ENCODE measurements at places on chromosomes 2 and 18. TPM values are rescaled to one million over a fixed set of nuclear protein-coding genes. Genes with fewer than 3 reads are reported as not detected.

Gene ST8SIA3
- 0.09 TPM for total RNA-seq

Gene TUBA4B
- total RNA-seq: 0.05 TPM

Gene SLC9A4
- total RNA-seq: 0.05 TPM

Gene RNF125
- 5.1 TPM for total RNA-seq

Gene CD207
- 0.99 TPM for total RNA-seq

Gene WDR35
- 8.4 TPM for total RNA-seq

Gene TRMT61B
- 11.3 TPM for total RNA-seq

- no peak for DNase-seq
Observed at GRCh38 chr2:219025637-219026585, 15.4 kb downstream of the CFAP65 start.

- DNase-seq: no peak
Observed at GRCh38 chr2:84084856-84085255, 374.2 kb downstream of the SUCLG1 start.

GRCh38 chr18:24011123-24011917 is 3.2 kb upstream of the TTC39C start:
- no peak for DNase-seq

DNA sequence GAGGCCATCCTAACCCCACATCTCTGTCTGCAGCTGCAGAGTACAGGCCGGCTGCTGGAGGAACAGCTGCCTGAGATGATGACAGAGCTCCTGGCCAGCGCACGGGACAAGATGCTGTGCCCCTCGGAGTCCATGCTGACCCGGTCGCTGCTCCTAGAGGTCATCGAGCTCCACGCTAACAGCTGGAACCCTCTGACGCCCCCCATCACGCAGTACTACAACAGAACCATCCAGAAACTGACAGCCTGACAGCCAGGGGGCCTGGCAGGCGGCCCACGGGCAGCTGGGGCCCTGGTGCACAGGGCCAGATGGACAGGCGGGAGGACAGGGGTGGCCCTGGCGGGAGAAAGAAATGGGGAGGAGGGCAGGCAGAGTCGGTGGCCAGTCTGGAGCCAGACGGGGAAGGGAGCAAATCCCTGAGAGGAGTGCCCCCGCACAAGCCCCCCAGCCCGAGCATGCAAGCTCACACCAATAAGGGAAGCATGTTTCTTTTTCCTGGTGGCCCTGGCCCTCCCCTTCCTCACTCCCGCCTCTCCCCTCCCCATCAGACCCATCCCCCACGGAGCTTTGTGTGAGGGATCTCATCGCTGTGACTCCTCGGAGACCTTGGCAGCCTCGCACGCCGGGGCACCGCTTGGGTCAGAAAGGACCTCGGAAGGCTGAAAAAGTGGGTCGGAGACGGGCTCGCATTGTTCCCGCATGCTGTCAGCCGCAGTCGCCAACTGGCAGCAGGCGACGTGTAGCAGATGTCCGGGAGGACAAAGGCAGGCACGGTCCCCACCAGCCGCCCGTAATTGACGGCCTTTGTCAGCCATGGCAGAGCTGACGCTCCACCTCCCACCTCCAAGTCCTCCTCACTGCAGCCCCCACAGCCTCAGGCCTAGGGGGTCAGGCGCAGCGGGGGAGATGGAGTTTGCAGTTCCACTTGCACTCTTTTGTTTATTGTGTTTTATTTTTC is 91.2 kb downstream of the SMAD7 start:
- DNase-seq: no peak

DNA sequence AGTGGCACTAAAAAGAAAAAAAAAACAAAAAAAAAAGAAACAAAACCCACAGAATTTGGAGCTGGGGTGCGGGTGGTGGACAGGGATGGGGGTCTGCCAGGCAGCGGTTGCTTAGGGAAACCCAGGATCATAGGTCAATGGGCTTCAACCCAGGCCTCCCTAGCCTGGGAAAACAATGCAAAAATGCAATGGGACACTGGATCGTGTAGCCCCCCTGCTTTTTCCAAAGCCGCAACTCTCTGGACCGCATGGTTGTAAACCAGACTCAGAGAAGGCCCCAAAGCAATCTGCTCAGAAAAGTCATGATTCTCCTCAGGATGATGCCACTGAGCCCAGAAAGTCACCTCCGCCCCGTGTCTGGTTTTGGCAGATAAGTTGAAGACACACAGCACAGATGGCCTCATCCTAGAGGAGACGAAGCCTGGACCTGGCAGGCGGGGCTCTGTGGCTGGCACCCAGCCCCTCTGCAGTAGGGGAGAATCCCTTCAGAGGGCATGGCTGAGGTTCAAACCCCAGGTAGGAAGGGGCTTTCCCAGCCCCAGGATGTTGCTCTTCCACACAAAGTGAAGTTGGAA is 5.1 kb downstream of the DLX2 start:
- DNase-seq: no peak

GRCh38 chr2:235500761-235501672 is 7.2 kb downstream of the AGAP1 start:
- no peak for DNase-seq

- no peak for DNase-seq
Observed at GRCh38 chr2:10174173-10174572, 51.6 kb downstream of the RRM2 start.

DNA sequence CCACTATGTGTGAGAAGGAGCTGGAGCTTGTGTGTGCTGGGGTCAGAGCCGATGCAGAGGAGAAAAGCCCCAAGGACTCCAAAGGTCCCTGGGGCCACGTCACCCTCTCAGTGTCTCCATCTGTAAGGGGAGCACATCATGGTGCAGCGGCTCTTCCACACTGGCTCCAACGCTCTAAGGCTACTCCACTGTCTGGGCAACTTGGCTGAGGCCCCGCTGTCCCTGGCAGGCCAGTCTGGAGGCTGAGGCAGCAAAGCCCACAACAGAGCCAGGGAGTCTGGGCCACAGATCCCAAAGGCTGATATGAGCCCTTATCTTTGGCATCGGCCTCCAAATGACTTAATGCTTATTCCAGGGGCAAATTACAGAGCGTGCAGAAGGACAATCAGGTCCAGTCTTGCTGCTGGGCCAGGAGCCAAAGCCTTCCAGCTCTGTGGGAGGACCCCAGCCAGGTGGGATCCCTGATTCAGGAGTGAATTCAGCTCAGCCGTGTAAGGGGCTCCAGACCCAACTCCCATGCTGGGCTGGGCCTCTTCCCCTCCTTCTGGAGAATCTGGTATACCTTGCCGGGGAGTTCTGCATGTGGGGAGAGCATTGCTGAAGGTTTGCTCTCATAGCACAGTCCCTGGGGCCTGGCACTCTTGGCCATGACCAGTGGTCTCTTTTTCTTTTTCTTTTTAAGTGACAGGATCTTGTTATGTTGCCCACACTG is 1.8 kb upstream of the DUSP2 start:
- no peak for DNase-seq

DNA sequence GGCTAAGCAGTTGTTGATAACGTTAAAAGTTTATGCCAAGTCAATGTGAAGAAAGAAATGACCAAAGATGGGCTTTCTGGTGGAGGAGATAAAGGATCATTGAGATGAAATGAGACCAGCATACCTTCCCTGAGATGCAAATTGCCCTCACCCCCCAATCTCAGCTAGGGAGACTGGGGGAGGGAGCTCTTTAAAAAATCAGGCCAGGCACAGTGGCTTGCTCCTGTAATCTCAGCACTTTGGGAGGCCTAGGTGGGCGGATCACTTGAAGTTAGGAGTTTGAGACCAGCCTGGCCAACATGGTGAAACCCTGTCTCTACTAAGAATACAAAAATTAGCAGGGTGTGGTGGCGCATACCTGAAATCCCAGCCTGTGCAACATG is 30.9 kb upstream of the KCMF1 start:
- no peak for DNase-seq

DNA sequence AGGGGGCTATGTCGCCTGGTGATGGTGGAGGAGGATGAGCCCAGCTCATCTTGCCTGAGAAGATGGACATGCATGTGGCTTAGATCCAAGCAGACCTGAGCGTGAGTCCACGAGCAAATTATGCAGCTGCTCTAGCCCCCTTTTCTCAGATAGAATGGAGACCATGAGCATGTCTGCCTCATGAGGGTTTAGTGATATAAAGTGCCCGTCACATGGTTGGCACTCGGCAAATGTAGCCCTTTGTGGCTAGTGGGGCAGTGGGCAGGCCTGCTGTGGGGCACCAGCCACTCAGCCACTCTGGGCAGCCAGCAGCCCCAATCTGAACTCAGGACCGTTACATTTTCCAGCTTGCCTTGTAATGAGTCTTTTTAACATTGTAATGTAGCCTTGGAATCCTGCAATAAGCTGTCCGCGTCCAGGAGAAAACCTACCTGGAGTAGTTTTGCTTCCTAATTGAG is 92.1 kb upstream of the HS6ST1 start:
- no peak for DNase-seq

DNA sequence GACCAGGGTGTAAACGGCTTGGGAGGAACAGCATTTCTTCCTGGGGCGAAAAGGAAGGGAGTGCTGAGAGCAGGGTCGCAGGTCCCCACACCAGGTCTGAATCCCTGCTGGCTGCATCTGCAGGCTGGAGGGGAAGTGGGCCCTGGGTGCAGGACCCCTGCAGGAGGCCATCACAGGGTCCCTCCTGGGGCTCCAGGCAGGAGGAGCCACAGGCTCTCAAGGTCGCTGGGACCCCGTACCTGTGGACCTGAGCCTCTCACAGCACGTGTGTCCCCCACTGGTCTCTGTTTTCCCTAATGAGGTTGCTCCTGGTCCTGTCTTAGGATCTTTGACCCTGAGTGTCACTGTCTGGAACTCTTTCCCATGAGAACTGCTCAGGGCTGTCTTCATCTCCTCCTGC is 147.8 kb upstream of the ZNF236 start:
- DNase-seq: no peak

GRCh38 chr2:222298001-222298310 is 842 bp downstream of the PAX3 start:
- no peak for DNase-seq

DNA sequence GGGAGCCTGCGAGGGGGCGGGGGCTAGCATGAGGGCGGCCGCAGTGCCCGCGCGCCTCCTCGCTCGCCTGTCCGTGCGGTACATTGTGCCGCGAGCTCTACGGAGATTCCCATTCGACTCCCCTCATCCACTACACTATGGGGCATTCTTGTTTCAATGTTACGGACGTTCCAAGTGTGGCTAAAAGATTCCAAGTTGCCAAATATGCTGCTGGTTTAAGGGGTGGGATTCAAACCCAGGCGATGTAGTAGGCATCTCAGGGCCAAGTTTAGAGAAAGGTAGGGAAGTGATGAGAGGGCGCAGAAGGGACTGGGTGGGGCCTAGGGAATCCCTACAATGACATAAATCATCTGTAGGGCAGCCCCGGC is 10.0 kb upstream of the CRYBA2 start:
- no peak for DNase-seq

- no peak for DNase-seq
Observed at GRCh38 chr2:202642567-202642966, 7.8 kb downstream of the FAM117B start.

DNA sequence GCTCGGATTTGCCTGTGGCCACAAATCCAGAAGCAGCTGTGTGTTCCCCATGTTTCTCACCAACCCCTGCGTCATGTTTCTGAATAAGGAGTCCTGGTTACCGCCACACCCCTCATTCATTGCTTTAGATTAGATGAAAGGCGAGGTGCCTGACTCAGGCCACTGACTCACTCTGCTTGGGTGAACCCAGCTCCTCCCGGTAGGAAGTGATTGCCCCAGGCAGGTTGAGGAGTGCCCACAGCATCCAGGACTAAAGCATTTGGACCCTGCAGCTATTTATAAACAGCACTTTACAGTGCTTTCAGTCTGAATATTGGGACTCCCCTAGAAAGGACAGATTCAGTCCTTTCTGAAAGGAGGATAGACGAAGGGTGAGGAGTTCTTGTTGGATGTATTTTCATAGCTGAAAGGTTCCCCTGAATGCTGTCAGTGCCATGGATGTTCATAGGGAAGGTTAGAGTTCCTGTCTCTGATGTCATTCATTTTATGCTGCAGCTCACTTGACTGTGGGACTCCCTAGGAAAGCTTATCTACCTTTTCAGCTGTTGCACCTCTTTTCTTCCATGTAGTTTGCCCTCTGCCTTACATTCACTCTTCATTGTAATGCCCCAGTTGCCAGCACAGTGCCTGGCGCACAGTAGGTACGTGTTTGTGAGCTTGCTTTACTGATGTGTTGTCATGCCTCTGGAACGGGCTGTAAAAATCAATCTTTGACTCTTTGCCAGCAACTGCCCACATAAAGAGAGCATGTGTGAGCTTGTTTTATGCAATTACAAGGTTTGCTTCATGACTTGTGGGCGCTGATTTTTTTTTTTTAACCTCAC is 14.9 kb downstream of the ITGA6 start:
- DNase-seq: no peak

DNA sequence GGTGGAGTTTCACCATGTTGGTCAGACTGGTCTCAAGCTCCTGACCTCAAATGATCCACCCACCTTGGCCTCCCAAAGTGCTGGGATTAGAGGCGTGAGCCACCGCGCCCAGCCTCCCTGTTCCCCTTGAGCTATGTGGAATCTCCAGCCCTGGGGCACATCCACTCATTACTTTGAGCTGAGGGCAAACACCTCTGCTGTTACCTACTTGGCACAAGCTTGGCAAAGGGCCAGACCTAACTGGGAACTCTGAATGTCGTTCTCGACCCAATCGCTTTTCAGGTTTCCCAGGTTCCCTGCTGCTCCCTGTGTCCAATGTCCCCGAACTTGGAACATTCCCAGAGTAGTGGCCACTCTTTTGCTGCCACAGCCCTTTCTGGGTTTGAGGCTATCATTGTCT is 40.6 kb downstream of the CHST10 start:
- DNase-seq: no peak

DNA sequence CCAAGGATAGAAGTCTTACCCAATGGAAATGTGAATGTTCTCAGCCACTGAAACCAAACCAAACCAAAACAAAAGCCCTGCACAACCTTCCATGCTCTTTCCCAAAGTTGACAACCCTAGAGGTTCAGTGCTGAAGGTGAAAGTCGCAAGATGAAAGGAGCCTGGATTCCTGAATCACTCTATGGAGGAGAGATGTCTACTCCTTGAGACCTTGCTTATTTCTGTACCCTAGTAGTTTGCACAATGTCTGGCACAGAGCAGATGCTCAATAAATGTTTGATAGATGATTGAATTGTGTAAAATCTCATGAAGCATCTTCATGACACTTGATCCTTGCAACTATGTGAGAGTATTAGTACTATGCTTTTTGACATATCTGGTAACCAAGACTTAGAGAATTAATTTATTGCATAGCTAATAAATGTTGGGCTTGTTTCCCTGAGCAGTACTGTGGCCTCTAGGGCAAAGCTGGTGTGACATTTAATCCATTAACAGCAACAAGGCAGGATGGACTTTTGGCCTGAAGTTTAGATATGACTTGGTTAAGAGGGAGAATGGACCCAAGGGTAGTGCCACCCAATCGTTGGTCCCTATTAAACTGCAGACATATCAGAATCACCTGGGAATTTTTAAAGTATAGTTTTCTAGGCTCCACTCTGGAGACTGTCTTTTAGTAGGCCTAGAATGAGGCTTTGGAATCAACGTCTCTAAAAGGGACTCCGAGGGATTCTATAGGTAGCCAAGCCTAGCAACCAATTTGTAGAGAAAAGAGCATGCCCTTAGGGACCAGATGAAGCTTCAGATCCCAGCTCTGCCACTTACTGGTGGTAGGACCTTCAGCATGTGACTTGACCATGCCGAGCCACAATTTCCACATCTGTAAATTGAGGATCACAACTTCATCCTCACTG is 145.9 kb downstream of the DDX1 start:
- DNase-seq: no peak

Data from thymus (tissue), 14 donors.